ENCODE measurements at places on chromosomes 1 and 21.

- DNase-seq: peak; percentile 19
Measured at GRCh38 chr1:119960501-119960900, 64.2 kb upstream of the ADAM30 start.

- DNase-seq: no peak
Measured at GRCh38 chr21:45325206-45326168, 37.8 kb upstream of the POFUT2 start.

DNA sequence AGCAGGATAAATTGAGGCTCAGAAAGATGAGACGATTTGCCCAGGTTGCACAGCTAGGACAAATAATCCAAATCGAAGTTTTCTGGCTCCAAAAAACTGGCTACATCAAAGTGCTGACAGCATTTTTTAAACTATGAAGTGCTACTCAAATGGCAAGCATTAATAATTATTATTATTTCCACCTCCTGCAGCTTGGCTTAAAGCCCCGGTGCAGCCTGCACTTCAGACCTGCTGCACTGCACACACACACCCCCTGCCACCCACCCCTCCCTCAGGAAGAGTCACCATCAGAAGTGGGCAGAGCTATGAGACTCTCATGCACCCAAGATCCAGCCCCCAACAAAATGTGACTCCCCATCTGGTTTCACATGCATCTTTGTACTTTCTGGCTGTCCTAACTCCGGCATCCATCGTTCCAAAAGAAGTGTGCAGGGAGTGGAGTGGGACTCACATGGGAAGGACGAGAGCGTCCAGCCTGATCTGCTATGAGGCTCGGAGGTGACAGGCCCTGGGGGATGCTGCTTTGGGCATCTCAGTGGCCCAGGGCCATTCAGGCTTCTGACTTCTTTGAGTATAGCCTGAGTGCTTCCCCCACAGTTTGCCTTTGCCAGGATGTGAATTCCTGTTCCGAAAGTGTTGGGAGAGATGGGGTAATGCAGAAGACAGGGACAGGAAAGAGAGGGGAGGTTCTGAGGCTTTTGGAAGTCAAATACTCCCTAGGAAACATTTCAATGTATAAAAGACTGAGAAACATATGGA lies 65.0 kb upstream of the FAM20B start:
- no peak for DNase-seq

GRCh38 chr1:151620286-151620685 lies 8.4 kb downstream of the SNX27 start:
- no peak for DNase-seq

DNA sequence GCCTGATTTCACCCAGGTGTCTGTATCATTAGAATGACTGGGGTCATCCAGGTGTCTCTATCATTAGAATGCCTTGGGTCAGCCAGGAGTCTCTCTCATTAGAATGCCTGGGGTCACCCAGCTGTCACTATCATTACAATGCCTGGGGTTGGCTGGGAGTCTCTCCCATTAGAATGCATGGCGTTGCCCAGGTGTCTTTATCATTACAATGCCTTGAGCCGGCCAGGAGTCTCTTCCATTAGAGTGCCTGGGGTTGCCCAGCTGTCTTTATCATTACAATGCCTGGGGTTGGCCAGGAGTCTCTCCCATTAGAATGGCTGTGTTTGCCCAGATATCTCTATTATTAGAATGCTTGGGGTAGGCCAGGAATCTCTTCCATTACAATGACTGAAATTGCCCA lies 61.6 kb downstream of the RNF187 start:
- DNase-seq: no peak

- DNase-seq: no peak
Measured at GRCh38 chr1:3204725-3205124, 135.7 kb downstream of the PRDM16 start.

DNA sequence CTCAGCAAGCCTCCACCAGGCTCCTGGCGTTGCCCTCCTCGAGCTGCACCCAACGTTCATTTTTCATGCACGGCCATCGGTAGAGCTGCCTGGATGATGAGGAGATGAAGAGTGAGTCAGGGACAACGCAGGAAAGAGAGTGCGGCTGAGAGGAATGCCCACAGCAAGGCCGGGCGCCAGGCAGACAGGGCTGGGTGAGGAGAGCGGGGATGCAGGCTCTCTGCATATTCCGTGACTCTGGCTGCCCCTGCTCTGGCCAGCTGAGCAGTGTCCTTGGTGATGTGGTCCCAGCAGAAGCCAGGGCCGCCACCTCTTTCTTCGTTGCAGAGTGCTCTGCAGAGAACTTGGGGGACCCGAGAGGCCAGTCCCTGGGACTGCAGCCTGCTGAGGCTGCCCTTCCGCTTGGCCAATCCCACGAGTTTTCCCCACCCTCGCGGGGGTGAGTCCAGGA lies 10.8 kb downstream of the UMODL1 start:
- peak; percentile 81 for DNase-seq

GRCh38 chr1:112247036-112247597 lies 148.9 kb upstream of the CTTNBP2NL start:
- no peak for DNase-seq

DNA sequence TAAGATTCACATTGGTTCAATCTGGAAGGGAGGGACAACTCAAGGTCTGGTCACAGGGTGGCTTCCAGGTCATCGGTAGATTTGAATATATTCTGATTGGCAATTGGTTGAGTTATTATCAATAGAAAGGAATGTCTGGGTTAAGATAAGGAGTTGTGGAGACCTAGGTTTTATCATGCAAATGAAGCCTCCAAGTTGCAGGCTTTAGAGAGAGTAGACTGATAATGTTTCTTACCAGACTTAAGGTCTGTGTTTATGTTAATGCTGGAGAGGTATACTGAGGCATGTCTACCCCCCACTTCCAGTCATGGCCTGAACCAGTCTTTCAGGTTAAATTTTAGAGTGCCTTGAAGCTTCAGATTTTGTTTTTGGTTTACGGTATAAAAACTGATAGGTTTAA lies 29.7 kb downstream of the USP25 start:
- DNase-seq: no peak

GRCh38 chr1:244226435-244226834 lies 175.4 kb downstream of the ZBTB18 start:
- no peak for DNase-seq

DNA sequence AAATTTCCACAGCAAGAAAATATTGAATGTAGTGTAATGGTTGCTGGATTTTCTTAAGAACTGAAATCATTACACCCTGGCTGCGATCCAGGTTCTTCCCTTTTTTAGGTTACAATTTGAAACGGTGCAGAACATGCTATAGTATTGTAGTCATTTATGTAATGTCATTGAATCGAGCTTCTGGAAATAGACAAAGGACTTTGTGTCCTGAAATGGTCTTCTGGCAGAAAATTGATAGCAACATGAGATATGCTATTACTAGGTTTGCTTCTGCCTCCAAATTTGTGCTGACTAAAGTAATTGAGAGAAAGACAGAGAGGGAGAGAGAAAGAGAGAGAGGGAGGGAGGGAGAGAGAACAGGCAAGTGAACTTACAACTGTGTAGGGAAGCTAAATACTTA lies 146.2 kb upstream of the NFIA start:
- no peak for DNase-seq

- DNase-seq: no peak
Measured at GRCh38 chr1:3330771-3331245, 123.7 kb upstream of the ARHGEF16 start.

- no peak for DNase-seq
Measured at GRCh38 chr1:161121834-161122233, 3.9 kb downstream of the NIT1 start.

DNA sequence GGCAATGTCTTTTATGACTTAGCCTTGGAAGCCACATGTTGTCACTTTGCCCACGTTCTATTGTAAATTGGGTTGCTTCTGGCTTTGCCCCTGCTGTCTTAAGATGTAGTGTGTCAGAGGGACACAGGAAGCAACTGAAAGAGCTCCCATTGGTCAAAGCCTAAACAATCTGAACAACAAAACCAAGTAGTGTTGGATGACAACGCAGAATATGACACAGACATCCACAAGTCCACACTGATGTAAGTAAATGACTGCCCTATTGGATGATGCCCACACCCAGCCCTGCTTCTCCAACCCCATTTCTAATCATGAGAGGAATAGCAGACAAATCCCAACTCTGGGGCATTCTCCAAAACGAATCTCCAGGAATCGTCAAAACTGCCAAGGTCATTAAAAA lies 50.7 kb downstream of the ELF3 start:
- DNase-seq: no peak

DNA sequence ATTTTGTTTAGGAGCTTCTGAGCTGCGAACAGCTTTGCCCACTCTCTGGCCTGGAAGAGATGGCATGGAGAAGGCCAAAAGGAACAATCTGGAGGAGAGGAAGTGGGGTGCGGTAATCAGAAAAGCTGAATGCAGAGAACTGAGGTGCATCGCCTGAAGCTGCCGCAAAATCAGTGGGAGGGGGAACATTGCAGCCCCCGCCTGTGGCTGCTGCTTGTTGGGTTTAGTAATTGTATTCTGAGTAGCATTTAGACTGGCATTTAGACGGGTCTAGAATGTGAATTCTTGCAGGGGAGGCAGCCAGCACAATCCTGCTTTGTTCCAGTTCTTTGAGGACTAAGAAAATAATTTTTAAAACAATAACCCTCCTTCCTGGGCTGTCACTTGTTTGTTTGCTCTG lies 25.4 kb downstream of the NFASC start:
- no peak for DNase-seq

GRCh38 chr21:15406791-15407190 lies 323.0 kb upstream of the USP25 start:
- no peak for DNase-seq

DNA sequence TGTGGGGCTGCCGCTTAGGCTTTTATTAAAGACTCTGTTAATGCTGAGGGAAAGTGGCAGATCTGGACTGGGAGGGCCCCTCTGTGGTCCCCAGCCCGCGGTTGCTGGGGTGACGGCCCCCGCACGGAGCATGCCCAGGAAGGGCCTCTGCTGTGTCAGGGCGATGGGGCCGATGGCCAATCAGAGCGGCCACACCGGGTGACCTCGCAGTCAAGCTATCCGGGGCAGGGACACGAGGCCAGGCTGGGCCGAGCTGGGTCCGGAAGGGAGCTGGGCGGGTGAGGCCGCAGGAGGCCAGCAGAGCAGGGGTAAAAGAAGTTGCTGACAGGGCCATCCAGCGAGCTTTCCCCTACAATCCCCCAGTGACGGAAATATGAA lies 145.1 kb downstream of the CASZ1 start:
- DNase-seq: peak; percentile 63
